Activated CD4-positive, alpha-beta T cell treated with anti-CD3 and anti-CD28 coated beads, Interleukin-2, amount 50 U/mL, for 24 hours (primary cell): ENCODE measurements at places on chromosomes 4 and X.
A peak's percentile ranks its signal among the peaks of the same experiment; 100 is the strongest.

DNA sequence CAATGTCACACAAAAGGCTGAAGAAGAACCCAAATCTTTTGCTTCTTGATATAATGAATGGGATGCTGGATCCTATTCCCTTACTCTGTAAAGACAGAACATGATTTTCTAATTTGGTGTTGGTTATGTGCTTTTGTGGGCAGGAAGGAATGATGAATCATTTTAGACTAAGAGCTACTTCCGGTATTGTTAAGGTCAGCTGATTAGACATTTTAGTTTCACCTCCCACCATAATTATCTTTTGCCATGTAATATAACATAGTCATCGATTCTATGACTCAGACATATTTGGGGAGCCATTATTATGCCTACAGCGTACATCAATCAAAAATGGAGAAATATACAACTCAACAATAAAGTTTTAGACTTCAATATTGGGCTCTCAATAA lies 265.3 kb downstream of the ZNF674 start:
- no peak for DNase-seq

- no peak for DNase-seq
These were observed 11.7 kb upstream of the DHRSX start for GRCh38 chrX:2512501-2512900.

GRCh38 chr4:37985730-37986275 lies 25.6 kb downstream of the PTTG2 start:
- no peak for DNase-seq

GRCh38 chr4:61493470-61493869 lies 293.3 kb downstream of the ADGRL3 start:
- DNase-seq: no peak

DNA sequence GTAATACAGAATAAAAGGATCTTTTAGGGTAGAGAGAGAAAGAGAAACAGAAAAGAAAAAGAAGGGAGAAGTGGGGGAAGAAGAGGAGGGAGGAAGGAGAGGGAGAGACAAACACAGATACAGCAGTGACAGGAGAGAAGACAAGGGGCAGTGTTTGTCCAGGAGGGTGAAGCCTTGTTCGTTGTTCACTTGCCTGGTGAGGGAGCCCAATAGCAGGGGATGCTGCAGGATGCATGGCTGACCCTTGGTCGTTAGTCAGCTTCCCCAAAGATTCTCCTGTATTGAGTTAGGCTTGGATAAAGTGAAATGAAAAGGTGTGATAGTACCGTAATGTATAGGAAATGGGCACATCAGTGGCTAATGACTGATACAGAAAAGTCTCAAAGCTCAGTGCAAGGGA lies 403.7 kb downstream of the IL15 start:
- no peak for DNase-seq

GRCh38 chr4:2419814-2420213 lies 1.1 kb downstream of the CFAP99 start:
- no peak for DNase-seq

- no peak for DNase-seq
These were observed 26.8 kb upstream of the STPG2 start for GRCh38 chr4:98170035-98170434.

- DNase-seq: no peak
These were observed 1744.4 kb upstream of the ADGRL3 start for GRCh38 chr4:59455751-59456150.

DNA sequence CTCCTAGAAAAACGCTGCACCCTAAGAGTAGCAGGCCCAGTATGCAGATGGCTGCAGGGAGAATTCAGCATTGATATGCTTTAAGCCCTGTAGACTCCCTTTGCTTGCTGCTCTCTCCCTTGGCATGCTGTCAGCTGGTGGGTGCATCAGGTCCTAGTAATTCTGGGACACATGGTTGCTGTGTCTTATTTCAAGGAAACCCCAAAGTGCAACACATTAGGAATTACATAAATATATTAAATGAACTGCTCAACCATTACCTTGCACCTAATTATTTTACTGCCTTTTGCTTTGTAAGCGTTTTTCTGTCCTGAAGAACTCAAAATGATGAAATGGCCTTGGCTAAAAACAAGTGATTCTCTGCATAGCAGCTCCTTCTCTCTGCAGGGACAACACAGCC lies 516.3 kb downstream of the ZIC3 start:
- no peak for DNase-seq

GRCh38 chr4:1870578-1871443 lies at the start of gene NSD2:
Gene NSD2 (plus strand): TSS chr4:1871393. CDS start chr4:1900655, 29,262 bp downstream.
- peak; percentile 81 for DNase-seq

DNA sequence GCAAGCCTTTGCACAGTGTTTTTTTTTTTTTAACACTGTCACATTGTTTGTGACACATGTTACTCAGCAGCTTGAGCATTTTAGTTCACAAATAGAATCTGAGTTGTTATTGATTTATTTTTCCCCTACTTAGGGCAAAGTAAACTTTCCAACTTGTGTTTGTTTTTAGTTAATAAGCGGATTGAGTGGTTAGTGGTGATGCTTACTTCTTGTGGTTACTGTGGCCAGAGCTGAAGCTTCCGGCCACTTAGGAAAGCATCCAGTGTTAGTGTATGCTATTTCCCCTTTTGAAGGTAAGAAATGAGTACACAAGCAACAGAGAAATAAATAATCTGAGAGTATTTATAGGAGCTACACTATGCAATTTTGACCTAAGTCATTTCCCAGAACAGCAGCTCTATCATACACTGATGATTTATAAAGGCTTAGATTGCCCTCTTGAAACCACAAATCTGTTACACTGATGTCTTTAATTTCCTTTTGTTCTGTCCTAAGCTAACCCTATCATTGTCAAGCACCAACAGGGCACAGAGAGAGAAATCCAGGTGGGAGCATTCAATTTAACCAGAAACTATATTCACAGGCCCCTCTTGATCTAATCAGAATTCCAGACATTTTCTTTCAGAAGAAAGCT lies 2464.6 kb downstream of the PCDH7 start:
- DNase-seq: no peak

GRCh38 chr4:169098054-169098497 lies 88.0 kb upstream of the CBR4 start:
- no peak for DNase-seq

DNA sequence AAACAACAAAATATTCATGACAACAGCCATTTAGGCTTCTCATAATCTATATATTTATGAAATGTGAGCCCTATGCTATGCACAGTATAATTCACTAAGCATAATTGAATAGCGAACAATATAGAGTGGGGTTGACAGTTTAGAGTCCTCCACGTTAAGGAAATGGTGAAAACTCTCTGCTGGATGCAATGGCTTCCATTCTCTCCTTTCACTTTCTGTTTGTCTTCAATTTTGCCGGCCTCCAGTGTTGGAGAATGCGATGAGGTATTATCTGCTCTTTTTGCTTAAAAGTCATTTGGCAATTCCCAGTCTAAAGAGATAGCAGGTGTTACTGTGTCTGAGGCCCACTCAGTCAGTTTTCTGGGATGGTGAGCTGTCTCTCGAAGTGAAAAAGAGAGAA lies 52.1 kb downstream of the NPY5R start:
- no peak for DNase-seq

DNA sequence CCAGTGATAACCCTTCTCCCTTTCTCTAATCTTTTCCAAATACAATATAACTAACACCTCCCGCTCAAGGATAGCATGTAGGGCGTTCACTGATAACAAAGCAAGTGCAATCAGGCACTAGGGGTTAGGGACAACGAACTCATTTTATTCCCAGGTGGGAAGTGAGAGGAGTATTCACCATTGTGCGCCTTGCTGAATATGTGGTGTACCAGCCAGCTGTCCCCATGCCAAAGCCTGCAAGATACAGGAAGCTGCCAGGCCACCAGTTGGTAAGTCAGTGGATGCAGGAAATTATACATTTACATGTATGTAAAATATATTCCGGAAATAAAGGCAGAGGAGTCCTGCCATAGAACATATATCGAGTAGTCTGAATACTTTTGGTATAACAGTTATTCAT lies 6.3 kb upstream of the HPRT1 start:
- DNase-seq: no peak

DNA sequence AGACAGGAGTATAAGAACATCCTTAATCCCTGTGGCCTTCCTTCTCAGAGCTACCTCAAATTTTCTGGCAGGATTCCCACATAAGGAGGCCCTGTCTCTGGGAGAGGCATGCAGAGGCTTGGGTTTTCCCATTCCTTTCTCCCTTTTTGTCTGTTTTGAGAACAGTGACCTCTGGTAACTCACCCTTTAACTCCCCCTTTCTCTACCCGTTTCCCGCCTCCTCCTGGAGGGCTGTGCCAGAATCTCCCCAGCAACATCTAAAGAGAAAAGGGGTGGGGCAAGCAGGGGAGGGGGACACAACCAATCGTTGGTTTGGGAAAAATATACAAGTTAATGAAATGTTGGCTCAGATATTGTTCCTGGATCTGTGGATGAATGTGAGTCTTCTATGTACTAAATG lies 303.7 kb upstream of the IRS4 start:
- DNase-seq: no peak

GRCh38 chrX:67105758-67106116 lies 438.1 kb upstream of the AR start:
- DNase-seq: no peak

DNA sequence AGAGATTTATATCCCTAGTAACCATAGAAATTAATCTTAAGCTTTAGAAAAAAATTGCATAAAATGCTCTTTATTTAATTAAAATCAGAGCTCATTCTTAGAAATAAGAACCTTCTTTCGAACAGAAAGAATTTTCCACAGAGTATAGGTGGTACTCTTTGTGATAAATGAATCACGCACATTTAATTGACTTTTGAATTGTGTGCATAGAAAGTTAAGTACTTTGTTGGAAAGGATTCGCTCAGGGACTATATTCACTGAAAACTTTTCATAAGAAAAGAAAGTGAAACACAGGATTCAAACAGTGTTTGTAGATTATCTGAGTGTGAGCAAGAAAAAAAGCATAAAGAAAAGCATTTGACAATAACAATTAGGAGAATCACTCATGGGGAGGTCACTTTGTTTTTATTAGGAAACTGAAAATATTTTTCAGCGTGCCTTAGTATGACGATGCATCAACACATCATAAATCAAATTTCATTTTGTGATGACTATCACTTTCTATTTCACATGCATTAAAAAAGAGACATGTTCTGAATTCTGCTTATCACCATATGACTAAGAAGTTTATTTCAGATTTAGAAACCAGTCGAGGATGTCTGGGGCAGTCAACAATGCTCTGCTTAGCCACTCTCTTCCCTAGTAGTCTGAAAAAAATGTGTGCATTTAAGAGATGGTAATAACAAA lies 49.5 kb downstream of the STX18 start:
- no peak for DNase-seq

DNA sequence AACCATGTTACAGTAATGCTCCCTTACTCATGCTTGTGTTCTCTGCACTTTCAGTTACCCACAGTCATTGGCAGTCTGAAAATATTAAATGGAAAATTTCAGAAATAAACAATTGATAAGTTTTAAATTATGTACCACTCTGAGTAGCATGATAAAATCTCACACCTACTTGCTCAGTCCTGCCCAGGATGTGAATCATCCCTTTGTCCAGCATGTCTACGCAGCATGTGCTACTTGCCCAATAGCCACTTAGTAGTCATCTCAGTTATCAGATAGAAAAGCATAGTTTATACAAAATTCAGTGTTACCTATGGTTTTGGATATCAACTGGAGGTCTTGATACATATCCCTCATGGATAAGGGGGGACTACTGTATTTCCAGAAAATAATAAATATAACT lies 577.1 kb downstream of the GALNTL6 start:
- DNase-seq: no peak

GRCh38 chr4:99414401-99414800 lies 20.7 kb downstream of the ADH7 start:
- no peak for DNase-seq

DNA sequence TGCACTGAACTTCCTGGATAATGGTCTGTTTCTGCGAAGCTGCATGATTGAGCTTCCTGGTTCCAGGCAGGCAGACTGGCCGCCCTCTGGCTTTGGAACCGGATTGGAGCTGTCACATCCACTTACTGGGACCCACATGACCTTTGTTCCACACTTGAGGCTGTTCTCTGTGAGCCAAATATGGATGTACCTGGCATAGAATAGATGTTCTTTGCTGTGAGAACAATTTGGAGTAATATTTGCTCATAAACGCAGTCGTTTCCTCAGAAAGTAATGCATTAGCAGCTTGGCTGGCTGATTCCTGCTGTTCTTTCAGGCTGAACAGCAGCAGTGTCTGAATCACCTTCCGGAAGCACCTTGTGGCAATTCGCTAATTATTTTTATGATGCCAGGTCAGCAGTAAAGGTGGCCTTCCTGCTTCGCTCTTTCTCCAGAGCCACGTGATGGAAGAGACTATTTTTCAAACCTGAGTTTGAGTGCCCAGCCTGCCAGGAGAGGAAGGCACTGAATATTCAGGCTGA lies 78.1 kb upstream of the BOD1L1 start:
- DNase-seq: no peak

DNA sequence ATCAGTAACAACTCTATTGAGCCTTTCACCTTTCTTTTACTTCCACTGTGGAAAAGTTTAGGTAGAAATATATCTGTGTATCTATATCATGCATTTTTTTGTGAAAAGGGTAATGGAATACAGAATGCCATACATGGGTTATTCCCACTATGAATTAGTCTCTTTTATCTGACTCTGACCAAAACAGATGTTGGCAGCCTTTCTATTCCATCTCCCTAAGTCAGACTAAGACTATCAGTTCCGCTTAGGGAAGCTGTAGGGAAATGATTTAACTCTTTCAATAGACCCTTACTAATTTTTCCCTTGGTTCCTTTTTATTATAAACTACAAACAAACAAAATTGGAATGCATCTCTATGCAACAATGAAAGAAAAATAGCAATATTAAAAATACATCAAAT lies 92.3 kb upstream of the LEF1 start:
- no peak for DNase-seq

DNA sequence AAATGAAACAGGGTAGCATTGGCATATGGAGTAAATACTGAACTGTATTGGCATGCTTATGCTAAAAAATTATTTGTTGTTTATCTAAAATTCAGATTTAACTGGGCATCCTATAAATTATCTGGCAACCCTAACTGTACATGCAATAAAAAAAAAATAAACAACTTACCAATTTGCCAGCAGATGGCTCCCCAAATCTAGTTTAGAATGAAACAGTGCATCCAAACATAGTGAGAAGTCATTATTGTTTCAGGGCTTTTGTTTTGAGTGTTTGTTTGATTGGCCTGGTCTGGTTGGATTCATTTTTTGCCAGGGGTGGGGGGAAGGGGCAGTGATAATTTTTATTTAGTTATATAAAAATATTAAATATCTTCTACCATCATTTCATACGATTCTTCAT lies 12.8 kb upstream of the NSUN7 start:
- no peak for DNase-seq

- no peak for DNase-seq
These were observed 8.1 kb upstream of the GPR119 start for GRCh38 chrX:130393451-130394074.

- no peak for DNase-seq
These were observed 147.1 kb upstream of the RPL34 start for GRCh38 chr4:108473163-108473720.

DNA sequence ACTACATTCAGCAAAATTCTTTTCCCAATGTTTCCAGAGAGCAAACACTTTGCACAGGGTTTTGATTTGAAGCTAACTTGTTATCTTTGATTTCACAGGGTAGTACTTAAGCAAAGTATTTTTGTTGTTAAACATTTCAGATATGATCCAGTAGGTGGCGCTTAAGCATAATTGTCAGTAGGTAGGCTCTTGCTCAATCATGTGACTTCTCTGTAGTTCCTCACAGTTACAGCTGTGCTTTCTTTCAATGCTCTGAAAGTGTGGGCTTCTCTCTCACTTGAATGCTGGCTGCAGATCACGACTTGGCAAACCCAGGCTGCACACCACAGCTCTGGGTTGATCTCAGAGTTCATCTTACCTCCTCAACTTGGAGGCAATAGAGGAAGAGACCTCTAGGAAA lies 1016.5 kb downstream of the SH3BGRL start:
- no peak for DNase-seq
